ENCODE measurements at places on chromosomes 1 and 21. TPM values are rescaled to one million over a fixed set of nuclear protein-coding genes. Genes with fewer than 3 reads are reported as not detected.

The SUCO gene
- 31.9 TPM for total RNA-seq

The TTC34 gene
- total RNA-seq = 0.17 TPM

The ATPAF1 gene
- 36.5 TPM for total RNA-seq

The FCER1A gene
- total RNA-seq = not detected

The ADCY10 gene
- not detected for total RNA-seq
